ENCODE measurements at places on chromosomes 1 and 21. TPM values are rescaled to one million over a fixed set of nuclear protein-coding genes. Genes with fewer than 3 reads are reported as not detected.
A peak's percentile ranks its signal among the peaks of the same experiment; 100 is the strongest.

The LDLRAD1 gene
- total RNA-seq: not detected

The UBL4B gene
- total RNA-seq: not detected

The NBPF11 gene
- total RNA-seq: 10.1 TPM

The MMEL1 gene
- 0.54 TPM for total RNA-seq

The ANGPTL1 gene
- total RNA-seq: not detected

DNA sequence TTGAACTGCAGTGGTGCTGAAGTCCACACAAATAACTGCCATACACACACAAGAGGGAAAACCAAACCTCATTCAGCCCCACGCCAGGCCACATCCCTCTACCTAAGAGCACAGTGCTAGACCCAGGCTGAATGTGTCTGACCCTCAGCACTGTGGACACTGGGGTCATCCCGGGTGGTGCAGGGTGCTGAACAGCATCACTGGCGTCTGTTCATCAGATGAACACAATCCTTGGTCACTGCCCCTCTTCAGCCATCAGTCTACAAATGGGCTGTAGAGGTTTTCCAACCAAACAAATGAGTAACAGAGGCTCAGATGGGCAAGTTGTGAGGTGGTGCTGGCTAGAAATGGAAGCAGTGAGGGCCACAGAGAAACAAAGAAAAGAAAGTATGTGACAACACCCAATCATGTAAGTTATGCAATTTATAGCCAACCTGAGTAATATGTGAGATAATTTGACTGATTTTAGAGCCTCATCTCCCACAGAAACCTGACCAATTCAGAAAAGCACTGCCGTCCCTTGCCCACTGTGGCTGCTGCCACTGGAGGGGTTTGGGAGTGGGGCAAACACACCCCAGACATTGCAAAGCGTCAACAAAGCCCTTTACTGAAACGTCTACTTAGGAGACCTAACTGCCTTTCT is 27.9 kb downstream of the GNB1 start:
- DNase-seq: no peak

DNA sequence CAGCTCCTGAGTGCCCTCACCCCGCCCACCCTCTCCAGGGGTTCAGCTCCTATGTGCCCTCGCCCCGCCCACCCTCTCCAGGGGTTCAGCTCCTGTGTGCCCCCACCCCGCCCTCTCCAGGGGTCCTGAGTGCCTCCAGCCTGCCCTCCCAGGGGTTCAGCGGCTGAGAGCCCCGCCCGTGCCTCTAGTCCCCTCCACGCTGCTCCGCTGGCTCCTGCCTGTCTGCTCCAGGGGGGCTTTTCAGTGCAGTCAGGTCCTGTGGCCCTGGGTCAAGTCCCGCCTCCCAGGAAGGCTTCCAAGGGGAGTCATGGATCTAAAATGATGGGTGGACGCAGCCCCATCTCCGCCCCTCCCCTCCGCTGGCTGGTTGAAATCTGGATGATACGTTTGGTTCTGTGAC is 33.8 kb downstream of the SLX9 start:
- no peak for DNase-seq

- no peak for DNase-seq
Measured at GRCh38 chr1:18580691-18581419, 49.8 kb upstream of the PAX7 start.

DNA sequence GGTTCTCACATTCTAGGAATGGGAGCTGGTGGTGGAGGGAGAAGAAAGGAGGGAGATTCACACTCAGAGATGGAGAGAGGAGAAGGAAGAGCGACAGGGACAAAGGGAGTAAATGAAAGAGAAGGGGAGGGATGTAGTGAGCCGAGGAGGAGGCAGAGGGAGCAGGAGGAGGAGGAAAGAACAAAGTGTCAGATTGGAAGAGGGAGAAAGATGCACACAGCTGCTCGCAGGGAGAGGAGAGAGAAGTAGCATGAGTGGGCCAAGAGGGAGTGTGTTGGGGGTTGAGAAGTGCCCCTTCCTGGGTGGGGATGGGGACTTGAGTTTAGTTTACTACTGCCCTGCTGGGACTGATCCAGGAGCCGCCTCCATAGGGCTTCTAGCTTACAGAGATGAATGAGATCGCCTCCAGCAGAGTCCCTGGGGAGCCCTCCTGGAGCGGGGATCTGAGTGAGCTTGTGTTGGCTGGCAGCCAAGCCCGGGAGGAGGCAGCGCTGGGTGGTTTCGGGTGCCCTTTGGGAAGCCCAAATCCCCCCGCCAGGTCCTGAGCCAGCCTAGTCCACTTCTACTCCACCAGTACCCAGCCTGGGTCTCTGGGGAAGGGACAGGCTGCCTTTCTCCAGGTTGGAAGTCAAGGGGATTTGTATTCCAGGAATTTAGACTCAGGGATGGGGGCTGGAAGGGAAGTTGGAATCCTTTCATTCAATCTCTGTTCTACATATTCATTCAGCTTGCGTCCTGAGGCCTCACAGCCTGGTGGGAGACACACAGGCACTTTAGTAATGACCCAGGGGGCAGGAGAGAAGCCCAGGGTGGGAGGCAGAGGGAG is 20.9 kb downstream of the PTPRU start:
- DNase-seq: no peak

DNA sequence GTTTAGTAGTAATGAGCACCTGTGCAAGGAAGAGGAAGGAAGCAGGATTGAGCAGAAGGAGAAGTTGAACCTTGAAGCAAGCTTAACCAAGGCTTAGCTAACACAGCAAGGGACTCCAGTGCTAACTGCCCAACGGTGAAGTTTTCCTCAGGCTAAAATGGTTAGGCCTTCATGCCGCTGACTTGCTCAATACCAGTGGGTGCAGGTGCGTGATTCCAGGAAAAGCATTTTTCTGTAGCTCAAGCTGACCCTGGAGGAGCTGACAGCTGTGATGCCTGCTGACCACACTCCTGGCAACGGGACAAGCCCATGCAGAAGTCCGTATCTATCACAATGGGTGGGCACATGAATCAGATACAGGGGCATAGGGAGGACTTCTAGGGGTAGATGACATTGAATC is 76.5 kb upstream of the FGGY start:
- DNase-seq: no peak

DNA sequence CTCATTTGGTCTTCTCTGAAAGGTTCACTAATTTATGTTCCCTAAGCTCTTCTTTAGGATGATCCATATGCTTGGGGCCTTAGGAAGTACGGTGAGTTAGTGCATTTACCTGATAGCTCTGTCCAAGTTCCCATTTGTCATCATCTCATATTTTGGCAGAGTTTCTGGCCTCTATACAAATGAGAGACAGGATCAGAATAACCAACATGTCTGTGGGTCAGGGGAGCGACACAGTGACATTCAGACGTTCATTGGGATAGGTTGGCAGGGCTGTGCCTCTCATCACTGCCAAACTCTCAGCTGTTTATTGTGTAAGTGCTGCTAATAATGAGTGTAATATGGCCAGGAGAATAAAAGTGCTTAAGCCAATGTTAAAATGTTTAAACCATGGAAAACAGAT is 561.1 kb upstream of the ZRANB2 start:
- no peak for DNase-seq

GRCh38 chr1:41430069-41430468 is 54.4 kb downstream of the EDN2 start:
- DNase-seq: no peak

GRCh38 chr1:3923378-3924185 is 23.5 kb upstream of the C1orf174 start:
- no peak for DNase-seq

DNA sequence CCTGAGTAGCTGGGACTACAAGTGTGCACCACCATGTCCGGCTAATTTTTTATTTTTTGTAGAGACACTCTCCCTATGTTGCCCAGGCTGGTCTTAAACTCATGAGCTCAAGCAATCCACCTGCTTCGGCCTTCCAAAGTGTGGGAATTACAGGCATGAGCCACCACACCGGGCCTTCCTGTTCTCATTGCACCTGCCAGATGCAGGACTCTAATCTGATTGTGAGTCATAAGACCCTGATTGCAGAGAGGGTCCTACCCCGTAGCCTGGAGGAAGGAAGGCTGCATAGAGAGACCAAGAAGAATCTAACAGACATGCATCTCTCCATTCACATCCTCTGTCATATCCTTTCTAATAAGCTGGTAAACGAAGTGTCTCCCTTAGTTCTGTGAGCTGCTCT is 19.5 kb upstream of the CGN start:
- DNase-seq: no peak

- DNase-seq: no peak
Measured at GRCh38 chr1:2303016-2303775, 75.1 kb downstream of the SKI start.

- DNase-seq: no peak
Measured at GRCh38 chr1:162716123-162716522, 74.4 kb upstream of the HSD17B7 start.

DNA sequence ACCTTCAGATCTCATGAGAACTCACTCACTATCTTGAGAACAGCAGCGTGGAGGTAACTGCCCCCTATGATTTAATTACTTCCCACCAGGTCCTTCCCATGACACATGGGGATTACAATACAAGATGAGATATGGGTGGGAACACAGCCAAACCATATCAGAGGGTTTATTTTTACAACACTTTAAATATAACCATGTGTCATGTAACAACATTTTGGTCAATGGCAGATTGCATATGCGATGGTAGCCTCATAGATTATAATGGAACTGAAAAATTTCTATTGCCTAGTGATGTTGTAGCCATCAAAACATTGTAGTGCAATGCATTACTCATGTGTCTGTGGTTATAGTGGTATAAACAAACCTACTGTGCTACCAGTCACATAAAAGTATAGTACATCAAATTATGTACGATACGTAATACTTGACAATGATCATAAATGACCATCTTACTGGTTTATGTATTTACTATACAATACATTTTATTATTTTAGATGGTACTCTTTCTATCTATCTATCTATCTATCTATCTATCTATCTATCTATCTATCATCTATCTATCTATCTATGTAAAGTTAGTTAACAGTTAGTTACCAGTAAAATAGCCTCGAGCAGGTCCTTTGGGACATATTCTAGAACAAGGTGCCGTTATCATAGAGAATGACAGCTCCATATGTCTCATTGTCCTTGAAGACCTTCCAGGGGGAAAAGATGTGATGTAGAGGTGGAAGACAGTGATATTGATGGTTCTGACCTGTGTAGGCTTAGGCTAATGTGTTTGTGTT is 12.6 kb upstream of the S100B start:
- no peak for DNase-seq

DNA sequence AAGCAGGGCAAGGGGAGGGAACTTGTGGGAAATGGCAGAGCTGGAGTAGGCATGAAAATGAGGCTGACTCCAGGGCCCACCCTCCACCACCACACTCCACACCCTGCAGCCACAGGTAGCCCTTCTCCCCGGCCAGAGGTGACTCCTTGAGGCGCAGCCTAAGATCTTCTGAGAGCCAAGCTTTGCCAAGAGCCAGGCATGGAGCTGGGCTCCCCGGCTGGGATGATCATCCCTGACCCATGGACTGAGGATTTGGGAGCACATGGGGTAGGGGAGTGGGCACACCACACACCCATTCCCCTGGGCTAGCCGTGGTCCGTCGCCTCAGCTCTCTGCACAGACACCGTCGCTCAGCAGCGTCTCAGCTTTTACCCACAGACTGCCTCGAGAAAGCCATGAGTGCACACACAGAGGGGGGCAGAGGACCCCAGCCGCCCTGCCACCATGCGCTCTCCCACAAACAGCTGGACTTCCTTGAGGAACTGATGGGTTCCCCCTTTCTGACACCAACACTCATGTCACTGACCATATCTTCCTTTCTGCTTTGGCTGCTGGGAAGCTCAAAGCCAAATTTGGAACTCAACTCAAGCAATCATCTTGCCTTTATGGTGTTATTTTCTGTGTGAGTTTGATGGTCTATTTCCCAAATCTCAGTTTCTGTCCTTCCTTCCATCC is 123.6 kb upstream of the RUNX3 start:
- DNase-seq: no peak

GRCh38 chr21:36236052-36236730 is 79.6 kb downstream of the DOP1B start:
- no peak for DNase-seq

DNA sequence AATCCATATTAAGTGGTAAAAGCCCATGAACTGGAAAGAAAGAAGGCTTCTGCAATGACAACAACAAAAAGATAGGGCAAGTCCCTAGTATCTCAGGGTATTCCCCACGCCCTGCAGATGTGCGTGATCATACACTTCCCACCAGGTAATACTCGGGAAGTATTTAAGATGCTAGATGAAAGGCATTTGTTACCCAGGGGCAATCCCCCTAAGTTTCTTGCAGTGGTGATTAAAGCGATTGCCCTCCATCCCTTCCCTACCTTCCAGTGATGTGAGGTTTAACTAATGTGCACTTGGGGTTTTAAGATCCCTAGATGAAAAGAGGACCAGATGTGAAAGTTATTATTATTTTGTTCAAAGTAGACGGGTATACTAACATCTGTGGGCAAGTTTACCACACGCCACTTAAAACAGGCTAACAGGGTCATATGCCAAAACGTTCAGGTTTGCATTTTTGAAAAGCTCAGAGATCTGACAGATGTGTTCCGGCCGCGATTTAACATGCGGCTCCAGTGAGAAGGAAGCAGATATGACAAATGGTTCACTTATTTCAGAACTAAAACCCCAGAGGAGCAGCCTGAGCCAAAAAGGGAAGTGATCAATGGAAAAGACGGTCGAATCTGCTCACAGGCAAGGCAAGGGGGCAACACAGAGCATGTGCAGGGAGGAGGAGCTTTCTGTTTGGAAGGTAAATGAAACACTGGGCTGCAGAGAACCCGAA is 17.4 kb downstream of the TIAM1 start:
- DNase-seq: peak; percentile 80

GRCh38 chr1:30058970-30059369 is 664.4 kb downstream of the MATN1 start:
- no peak for DNase-seq

GRCh38 chr1:65253800-65254319 is 55.5 kb upstream of the DNAJC6 start:
- no peak for DNase-seq

GRCh38 chr1:179708434-179709195 is 34.5 kb upstream of the FAM163A start:
- DNase-seq: no peak

GRCh38 chr21:26597031-26597430 is 23.9 kb upstream of the CYYR1 start:
- no peak for DNase-seq

DNA sequence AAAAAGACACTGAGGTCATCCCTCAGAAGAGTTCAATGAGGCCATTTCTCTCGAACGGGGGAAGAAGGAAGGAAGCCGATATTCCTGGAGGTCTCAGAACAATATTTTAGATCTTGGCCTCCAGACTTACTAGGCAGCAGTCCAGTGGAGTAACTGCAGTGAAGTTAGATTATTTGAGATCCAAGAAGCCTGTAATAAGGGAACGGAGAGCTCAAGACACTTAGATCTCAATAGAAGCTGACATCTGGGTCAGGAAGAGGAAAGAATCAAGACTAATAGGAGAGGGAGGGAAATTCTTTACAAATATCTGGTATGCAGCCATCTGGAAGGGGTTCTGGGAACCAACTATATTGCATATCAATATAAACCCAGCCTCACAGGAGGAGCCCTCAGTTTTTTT is 13.6 kb upstream of the ENAH start:
- no peak for DNase-seq

- no peak for DNase-seq
Measured at GRCh38 chr1:208418667-208419066, 174.5 kb upstream of the PLXNA2 start.

All from activated CD4-positive, alpha-beta T cell treated with anti-CD3 and anti-CD28 coated beads, Interleukin-2, amount 10 ng/mL, durations not matched to agents 24 days and 14 days (primary cell).